Left colon (tissue), 2 donors: ENCODE measurements at places on chromosomes 5 and 9.

DNA sequence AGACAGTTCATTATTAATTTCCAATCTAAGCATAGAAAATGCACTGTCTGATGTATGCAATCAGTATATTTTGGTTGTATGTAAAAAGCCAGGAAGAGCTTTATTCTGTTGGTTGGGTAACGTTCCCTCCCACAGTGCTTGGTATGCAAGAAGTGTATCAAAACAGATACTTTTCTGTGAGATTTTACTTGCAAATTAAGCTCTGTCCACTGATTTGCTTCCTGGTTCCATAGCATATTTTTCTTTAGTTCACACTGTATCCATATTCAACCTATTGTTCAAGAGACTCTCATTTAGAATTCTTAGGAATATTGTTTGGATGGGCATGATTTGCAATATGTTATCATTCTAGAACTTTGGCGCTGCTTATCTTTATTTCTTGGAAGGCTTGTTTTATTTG, 47.4 kb downstream of the RNF180 start:
- no peak for DNase-seq

- no peak for DNase-seq
Observed at GRCh38 chr5:141514330-141515133, 25.7 kb downstream of the PCDHGC5 start.

- no peak for DNase-seq
Observed at GRCh38 chr5:9765419-9766140, 135.4 kb upstream of the TAS2R1 start.

DNA sequence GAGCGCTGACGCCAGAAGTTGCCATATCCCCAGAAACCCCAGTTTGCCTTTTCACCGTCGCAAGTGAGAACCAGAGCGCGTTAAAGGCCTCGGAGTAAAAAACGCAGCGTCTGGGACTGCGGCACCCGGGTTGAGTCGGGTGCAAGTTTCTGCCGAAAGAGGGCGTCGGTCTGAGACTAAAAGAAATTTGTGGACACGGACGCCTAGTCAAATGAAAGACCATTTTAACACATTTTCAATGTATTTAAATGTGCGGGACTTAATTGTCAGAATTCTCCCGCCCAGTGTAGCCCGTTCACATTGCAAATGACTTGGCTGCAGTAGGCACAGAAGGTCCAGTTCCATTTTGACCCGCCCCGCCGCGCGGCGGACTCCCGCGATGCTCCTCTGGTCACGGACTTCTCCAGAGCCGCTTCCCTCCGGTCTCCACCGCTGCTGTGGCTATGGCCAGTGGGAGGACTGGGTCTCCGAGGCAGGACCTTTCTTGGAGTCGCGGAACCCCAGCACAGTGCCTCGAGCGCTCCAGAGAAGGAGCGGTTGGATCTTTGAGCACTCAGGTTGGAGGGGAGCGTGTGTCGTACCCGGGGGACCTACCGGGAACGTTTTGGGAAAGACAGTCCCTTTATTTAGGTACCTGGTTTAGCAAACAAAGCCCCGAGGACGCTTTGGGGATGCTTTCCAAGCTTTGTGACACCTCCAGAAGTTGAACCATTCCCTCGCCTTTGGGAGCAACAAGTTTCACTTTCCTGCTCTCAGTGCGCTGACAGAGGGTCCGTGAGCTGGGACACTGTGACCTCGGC, 1.2 kb upstream of the NPR3 start:
- DNase-seq: peak; percentile 57

GRCh38 chr5:403995-404394, 39.0 kb upstream of the EXOC3 start:
- no peak for DNase-seq

- no peak for DNase-seq
Observed at GRCh38 chr9:37302277-37302676, 120.2 kb upstream of the GRHPR start.

DNA sequence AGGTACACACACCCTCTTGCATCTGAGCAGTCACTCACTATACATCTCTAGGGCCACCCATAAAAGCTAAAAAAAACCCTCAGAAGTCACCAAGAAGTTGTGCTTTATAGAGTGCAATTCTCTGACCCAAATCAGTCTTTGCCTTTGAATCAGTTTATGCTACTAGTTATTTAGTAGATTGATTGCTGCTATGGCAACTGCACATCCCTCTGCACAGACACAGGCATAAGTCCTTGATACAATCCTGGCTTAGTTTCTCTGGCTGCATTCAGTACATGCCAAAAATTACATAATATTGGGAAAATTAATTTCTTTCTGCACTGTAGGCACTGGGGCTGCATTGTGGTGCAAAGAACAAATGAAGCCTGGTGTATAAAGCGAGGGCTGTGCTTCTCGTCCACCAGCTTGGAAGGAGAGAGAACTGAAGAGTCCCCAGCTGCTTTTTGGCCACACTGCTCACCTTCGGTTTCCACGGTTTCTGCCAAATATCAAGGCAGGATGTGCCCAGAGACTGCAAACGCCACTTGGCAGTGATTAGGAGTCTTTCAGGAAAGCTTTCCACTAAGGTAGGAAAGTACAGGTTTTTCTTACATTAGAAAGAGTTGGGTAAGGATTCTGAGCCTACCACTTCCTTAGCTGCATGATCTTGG, 258.4 kb downstream of the ELAVL2 start:
- no peak for DNase-seq

DNA sequence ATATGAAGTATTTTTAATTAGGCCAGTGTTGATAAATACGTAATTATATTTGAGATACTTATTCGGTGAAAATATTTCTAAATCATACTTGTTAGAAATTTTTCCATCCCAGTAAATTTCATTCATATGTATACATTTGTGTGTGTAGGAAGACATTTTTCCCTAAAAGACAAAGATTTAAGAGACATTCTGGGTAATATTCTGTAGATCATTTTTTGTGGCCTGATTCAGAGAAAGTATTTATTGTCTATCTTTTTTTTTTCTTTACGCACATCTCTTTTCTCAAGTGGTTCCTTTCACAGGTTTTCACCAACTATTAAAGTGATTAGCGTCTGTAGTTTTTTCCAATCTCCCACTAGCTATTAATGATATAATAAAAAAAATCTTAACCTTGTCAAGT, 224.1 kb downstream of the MEF2C start:
- DNase-seq: no peak

DNA sequence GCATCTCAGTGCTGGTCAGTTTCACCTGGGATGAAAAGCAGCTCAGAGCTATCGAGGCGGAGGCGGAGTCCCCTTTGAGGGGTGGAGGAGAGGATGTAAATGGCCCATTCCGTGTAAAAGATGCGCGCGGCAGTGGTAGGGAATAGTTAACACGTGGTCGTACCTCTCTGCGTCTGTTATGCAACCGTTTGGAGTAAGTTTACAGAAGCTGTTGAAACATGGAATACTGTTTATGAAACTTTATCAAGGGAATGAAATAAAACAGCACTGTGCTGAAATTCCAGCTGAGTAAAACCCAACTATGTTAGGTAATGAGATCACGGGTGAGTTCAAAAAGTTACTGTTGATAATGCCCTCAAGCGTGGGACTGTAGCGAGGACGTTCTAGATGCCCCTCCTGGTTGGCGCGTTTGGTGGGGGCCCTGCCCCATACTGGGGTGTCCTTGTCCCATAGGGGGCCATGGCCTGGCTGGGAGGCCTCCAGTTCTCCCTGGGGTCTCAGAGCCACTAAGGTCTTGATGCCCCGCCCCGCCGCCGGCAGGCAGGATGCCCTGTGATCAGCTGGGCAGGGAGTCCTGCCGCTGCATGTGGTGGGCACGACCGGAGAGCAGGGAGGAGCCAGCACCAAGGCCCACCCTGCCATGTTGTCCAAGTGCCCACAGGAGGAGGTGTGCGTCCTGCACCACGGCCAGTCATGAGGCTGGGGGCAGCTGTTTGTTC, 90.9 kb downstream of the COL5A1 start:
- DNase-seq: no peak

- DNase-seq: no peak
Observed at GRCh38 chr9:126411225-126411947, 84.8 kb downstream of the MVB12B start.

DNA sequence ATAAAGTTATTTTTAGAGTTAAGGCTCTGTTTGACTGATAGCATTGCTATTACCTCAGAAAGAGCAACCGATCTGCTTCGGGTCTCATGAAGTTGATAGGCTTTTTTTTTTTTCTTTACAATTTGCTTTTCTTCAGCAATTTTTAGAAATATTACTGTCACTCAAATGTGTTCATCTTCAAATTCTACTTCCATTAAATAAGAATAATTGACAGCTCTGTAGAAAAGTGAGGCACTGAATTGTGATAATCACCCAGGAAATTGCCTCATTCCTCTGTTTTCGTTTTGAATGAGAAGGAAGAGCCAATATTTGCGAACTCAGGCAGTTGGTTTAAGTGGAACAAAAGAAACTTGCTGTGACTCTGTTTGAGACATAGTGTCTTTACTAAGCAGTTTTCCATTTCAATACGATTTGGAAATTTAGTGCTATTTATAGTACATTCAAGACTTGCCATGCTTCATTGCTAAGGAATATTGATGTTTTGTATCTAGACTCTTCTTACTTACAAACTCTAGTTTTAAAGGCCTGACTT, 700.5 kb upstream of the CDH10 start:
- DNase-seq: no peak

DNA sequence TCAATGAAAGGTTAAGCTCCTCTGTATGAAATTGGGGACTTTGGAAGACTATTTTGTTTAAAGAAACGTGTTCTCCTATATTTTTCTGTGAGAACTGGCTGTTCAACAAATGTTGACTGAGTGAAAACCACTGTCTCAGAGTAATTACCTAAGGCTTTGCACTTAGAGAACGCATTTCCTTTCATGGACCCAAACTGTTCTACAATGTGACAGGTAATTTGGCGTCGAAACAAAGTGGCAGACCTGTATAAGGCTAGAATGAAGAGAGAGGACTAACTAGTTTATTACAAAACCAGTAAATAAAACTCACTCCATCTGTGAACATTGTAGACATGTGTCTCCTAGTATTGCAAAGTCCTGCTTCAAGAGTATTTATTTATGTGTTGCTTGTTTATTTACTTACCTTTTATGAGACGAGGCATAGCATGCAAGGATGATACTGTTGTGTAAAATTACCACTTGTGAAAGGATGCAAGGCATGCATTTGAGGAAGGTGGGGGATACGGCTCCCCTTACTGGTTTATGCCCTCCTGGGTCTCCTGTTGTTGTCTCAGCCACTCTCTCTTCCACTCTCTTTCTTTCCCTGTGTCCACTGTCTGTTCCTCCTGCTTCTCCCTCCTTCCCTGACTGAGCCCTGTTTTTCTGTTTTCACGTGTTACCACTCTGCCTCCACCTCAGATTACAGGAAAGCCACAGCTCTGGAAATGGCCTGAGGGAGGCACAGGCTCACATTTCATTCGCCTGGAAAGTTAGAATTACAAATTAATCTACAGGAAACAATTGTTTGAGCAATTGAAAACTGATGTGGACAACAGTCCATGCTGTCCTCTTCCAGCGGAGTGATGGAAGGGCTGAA, 444.0 kb upstream of the ZNF608 start:
- no peak for DNase-seq

DNA sequence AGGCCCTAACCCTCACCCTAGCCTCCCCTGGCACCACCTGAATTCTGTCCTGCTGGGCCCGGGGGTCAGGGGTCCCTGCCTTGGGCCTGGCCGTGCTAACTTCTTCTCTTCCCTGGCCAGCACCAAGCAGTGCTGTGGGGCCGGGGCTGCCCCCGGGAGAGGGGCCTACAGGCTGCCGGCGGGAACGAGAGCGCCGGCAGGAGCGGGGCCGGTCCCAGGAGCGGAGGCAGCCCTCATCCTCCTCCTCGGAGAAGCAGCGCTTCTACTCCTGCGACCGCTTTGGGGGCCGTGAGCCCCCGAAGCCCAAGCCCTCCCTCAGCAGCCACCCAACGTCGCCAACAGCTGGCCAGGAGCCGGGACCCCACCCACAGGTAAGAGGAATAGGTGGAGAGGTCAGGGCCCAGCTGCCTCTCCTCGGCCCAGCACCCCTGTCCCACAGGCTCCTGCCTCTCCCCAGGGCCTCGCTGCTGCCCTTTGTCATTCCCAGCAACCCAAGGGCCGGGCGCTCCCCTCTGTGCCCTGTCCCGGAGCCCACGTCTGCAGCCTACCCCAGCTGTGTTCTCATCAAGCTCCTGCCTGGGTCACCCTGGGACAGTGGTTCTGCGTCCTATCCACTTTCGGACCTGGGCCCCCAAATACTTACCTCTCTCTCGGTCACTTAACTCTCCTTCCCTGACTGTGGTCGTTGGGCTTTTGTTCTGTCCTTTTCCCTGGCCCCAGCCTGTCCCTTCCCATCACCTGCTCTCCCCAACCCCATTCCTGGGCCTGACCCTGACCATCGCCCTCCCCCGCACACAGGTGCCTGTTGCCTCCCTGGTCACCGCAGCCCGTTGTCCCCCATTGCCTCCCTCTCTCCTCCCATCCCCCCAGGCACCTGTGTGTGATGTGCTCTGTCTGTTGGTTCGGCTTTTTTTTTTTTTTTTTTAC, 243.2 kb downstream of the CACNA1B start:
- no peak for DNase-seq

GRCh38 chr9:77981332-77981731, 50.3 kb downstream of the GNAQ start:
- peak; percentile 69 for DNase-seq

GRCh38 chr5:179023528-179024189, at the start of gene ZNF879:
TSS of gene ZNF879 (plus strand) at chr5:179023804. CDS start at chr5:179025005, 1,201 bp downstream.
- DNase-seq: peak; percentile 92

DNA sequence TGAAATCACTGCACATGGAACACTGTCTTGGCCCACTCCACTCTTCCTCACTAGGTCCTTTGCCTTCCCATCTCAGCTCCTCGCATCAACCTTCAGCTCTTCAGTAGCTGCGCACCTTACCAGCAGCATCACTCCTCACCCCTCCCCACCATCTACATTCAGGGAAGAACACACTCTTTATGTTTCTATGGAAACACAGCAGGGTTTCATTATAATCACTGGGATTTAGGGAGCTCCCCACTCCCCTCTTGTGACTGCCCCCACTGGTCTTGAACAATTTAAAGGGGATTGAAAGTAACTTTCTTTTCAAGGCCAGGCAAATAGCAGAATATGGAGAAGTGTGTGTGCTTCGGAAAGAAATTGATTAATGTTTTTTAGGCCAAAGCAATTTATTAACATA, 111.2 kb downstream of the INSYN2B start:
- no peak for DNase-seq

GRCh38 chr5:140468188-140468587, 66.6 kb downstream of the ANKHD1 start:
- no peak for DNase-seq

DNA sequence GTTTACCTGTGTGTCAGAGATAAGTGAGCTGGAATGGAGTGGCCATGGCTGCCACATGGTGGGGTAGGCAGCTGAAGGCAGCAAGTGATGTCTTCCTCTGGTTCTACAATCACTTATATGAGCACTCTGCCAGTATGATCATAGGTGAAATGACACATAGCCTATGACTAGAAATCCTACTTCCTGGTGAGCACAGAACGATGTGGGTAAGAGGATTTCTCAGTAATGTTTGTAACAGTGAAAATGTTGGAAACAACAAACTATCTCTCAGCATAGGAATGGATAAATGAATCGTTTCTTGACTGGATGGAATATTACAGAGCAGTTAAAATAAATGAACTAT, 187.0 kb upstream of the S1PR3 start:
- no peak for DNase-seq

DNA sequence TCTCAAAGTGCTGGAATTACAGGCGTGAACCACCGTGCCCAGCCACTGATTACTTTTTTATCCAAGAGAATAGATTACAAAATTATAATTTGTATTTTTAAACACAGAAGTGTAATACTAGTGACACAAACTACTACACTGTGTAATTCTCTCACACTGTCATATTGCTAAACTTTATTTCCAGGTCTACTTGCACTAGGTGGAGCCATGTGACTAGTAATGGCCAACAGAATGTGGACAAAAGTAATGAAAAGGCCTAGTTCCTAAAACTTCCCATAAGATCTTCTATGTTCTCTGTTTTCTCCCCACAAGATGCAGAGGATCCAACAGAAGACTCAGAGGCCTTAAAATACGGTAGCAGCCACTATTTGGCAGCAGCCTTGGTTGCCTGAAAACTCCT, 27.3 kb downstream of the NADK2 start:
- DNase-seq: no peak
